COLO829 (cell line): ENCODE measurements at places on chromosomes 5 and 9.

DNA sequence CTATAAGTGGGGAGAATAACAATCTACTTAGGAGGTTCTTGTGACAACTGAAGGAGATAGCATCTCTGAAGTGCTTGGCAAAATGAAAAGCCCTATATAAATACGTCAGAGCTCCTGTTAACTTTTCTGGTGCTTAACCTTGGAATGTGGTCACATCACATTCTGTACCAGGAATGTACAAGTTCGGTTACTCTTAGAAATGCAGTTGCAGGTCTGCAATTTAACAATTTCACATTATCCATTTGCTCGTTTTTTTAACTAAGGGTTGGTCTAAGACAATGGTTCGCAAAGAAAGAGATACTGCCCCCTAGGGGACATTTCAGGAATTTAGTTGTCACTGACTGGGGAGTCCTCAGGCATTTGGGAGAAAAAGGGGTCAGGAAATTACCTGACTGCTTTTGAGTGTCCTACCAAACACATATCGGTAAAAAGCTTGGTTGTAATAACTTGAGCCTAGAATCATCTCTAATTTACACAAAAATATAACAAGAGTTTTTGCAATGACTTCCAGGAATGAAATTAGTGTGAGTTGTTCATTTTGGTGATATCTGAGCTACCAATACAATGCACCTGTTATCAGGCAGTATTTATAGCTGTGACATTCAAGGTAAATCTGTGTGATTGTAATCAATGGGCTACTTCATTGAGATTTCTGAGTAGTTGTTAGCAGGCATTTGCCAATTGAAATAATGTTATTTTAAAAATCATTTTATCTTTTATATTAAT, 5.4 kb upstream of the HBEGF start:
- DNase-seq = peak; percentile 42

GRCh38 chr5:125609011-125609410, 814.2 kb upstream of the GRAMD2B start:
- no peak for DNase-seq

- no peak for DNase-seq
These were observed 36.5 kb upstream of the RAD23B start for GRCh38 chr9:107246259-107247254.

GRCh38 chr5:76493190-76493837, 90.2 kb downstream of the IQGAP2 start:
- DNase-seq = no peak

DNA sequence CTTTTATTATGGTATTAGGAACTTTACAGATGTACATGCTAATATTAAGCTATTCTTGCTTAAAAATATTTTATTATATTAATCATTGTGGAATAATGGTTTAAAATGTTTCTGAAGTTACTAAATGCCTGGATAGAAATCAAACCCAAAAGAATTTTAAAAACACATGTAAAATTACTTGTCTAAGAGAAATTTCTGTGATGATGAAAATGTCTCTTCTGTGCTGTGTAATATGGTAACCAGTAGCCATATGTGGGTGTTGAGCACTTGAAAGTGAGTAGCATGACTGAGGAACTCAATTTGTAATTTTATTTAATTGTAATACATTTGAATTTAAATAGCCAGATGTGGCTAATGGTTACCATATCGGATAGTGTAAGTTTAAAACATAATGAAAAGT, 66.7 kb upstream of the HSPB3 start:
- DNase-seq = no peak

- no peak for DNase-seq
These were observed 26.6 kb upstream of the POMT1 start for GRCh38 chr9:131475956-131476776.

GRCh38 chr5:107184871-107185270, 485.9 kb downstream of the EFNA5 start:
- DNase-seq = no peak

GRCh38 chr5:87524217-87524616, 111.5 kb upstream of the CCNH start:
- DNase-seq = no peak

DNA sequence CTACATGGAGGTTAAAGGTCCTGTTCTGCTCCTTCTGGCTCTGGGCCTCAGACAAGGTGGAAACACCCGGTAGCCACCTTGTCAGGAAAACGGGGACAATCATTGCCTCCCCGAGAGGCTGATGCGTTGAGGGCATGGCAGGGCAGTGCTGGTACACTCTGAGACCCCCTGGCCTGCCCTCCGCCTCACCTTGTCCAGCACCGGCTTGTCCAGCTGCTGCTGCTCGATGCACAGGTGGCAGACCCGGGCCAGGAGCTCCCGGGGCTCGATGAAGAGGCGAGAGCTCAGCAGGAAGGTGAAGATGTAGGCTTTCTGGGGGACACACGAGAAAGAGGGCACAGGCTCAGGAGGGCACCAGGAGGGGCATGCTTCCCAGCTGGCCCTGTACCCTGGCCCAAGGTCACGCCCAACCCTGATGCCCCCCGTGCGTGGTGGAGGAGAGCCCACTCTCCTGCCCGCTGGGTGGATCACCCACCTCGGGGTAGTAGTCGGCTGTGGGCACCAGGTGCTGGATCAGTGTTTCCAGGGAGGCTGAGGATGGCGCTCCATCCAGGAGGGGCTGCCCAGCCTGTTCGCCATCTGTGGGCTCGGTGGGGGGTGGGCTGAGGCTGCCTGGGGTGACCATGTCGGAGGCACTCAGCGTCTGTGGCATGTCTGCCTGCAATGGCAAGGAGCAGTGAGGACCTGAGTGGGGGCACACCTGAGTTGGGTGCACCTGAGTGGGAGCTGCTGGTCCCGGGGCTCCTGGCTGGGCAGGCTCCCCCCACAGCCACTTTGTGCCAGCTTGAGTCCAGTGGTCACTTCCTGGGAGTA, 66.0 kb upstream of the RNF130 start:
- DNase-seq = no peak

GRCh38 chr5:179862891-179863290, 4.3 kb upstream of the MRNIP start:
- DNase-seq = no peak

DNA sequence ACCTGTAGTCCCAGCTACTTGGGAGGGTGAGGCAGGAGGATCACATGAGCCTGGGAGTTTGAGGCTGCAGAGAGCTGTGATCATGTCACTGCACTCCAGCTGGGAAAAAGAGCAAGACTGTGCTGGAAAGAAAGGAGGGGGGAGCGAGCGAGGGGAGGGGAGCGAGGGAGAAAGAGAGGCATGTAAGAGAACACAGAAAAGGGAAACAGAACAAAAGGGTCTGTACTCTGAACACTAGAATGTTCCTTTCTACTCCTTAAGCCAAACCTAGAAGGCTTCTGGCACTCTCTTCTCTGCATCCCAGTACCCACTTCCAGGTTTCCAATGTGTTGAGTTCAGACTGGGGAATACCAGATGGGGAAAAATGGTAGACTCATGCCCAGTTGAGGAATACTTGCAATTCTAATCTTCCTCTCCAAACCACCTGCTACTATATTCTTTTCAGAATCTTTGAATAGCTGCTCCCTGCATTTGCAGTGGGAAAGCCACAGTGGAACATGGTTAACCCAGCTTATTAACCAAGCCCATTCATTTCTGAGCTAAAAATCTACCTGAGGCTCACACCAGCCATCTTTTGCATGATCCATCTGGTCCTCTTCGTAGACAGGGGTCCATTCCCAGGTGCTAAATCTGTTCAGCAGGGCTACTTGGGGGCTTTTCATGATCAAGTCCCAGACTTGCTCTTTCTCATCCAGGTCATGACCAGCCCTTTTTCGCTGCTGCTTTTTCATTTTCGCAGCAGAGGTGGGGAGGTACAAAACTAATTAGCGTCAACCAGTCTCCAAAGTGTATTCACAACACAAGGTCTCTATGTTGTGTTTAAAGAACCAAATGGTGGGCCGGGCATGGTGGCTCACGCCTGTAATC, 34.9 kb downstream of the SEMA4D start:
- DNase-seq = no peak
